Activated T-cell treated with anti-CD3 and anti-CD28 coated beads, Interleukin-2, amount 50 U/mL, for 72 hours (primary cell): ENCODE measurements at places on chromosomes 11 and 22. TPM values are rescaled to one million over a fixed set of nuclear protein-coding genes. Genes with fewer than 3 reads are reported as not detected.

DCDC1 gene
- total RNA-seq: not detected

TRPM5 gene
- total RNA-seq: 0.07 TPM

ANO3 gene
- total RNA-seq: not detected

RIC8A gene
- 118 TPM for total RNA-seq

ACTN3 gene
- total RNA-seq: not detected

- H3K4me1 ChIP-seq: peaks cover 10% of the 10 kb centered on the region
- peaks cover 32% of the 10 kb centered on the region for H3K27me3 ChIP-seq
- no peak for DNase-seq
- no peak overlapping the region for H3K4me3 ChIP-seq
- H3K36me3 ChIP-seq: no peaks in the 10 kb centered on the region
Observed at GRCh38 chr22:41564563-41564962, 3.8 kb downstream of the CSDC2 start.

GRCh38 chr22:49748514-49748913, 79.2 kb downstream of the BRD1 start:
- no peaks in the 10 kb centered on the region for H3K4me1 ChIP-seq
- peaks cover 16% of the 10 kb centered on the region for H3K36me3 ChIP-seq
- H3K27ac ChIP-seq: no peak overlapping the region
- H3K4me3 ChIP-seq: no peak overlapping the region
- no peaks in the 10 kb centered on the region for H3K27me3 ChIP-seq

DNA sequence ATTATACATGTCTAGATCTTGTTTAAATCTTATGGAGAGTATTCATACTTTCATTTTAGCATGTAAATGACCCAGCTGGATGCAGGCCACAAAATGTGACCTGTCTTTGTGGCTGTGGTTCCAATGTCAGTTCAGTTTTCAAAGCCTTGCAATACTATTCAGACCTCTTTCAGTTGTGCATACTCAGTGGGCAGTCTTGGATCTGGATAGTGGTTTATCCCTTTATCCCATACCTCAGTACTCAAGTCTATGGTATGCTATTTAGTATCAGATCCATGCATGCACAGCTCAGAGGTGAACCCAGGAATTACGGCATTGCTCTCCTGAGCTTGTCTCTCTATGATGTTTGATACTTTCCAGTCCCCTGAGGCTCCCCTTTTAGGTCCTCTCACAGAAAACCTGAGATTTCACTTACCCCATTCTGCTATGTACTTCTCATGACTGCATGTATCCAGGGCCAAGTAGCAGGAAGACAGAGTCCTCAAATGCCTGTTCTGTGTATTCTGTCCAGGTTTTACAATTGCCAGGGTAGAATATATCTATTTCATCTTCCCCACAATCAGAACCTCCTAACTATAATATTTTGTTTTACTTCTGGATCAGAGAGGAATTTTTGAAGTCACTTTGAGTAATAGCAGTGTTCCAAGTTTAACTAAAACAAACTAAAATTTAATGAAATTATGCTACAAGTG, 6.9 kb upstream of the P4HA3 start:
- DNase-seq: no peak
- H3K4me3 ChIP-seq: no peak overlapping the region
- H3K27ac ChIP-seq: no peak overlapping the region
- peaks cover 13% of the 10 kb centered on the region for H3K36me3 ChIP-seq

GRCh38 chr11:58958500-58958899, 19.2 kb downstream of the GLYATL1 start:
- DNase-seq: peak; percentile 53
- peaks cover 19% of the 10 kb centered on the region for H3K27me3 ChIP-seq
- no peak overlapping the region for H3K4me3 ChIP-seq

DNA sequence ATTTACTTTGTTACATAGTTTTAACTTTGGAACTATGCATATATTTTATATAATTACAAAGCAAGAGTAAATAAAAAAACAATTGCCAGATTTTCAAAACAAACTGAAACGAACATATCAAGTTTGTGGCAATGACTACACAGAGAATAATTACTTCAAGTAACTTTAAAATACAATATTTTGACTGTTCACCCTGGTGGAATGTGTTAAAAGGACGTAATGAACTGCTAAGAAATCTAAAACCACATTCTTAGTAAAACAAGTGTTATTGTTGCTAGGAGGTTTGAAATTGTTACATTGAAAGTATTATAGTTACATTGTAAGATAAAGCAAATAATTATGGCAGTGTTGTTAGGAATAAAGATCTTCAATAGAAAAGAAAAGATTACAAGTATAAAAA, 71.4 kb downstream of the SFI1 start:
- H3K4me3 ChIP-seq: no peak overlapping the region
- peaks cover 17% of the 10 kb centered on the region for H3K4me1 ChIP-seq
- H3K36me3 ChIP-seq: peaks cover 6% of the 10 kb centered on the region

DNA sequence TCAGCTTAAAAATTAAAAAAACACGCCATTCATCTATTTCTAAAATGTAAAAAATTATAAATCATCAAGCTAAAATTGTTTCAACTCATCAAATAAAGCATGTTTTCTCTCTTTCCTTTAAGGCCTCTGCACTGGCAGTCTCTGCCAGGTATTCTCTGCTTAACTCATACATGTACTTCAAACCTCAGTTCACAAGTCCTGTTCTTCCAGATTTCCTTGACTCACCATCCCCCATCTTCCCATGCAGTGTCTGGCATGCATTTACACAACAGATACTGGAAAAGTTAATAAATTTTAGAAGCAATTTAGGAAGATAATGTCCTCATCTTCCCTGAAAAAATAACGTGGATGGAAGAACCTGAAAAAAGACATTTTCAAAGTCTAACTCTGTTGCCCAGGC, 32.5 kb downstream of the CSTF3 start:
- H3K4me3 ChIP-seq: no peak overlapping the region
- no peak for DNase-seq
- no peak overlapping the region for H3K27ac ChIP-seq

DNA sequence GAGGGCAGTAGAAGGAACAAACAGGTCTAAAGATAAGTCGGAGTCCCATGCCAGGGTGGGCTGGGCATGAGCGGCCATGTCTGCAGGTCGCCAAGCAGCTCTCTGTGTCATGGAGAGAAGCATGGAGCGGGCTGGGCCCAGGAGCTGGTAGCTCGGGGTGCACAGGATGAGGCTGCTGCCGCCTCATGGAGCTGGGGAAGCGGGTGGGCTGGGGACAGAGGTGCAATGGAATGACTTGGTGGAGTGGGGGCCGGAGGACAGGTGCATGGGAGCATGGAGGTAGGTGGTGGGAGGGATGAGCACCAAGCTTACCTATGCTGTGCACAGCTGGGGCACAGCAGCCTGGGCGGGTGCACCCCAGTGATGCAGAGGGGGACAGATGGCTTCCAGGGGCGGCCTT, 3.6 kb downstream of the NRXN2 start:
- DNase-seq: no peak
- peaks cover 64% of the 10 kb centered on the region for H3K27me3 ChIP-seq
- no peak overlapping the region for H3K4me3 ChIP-seq
- no peaks in the 10 kb centered on the region for H3K36me3 ChIP-seq

GRCh38 chr11:101127699-101128570, 1.7 kb downstream of the PGR start:
- H3K36me3 ChIP-seq: peaks cover 1% of the 10 kb centered on the region
- H3K4me1 ChIP-seq: peaks cover 7% of the 10 kb centered on the region
- no peak overlapping the region for H3K27ac ChIP-seq

DNA sequence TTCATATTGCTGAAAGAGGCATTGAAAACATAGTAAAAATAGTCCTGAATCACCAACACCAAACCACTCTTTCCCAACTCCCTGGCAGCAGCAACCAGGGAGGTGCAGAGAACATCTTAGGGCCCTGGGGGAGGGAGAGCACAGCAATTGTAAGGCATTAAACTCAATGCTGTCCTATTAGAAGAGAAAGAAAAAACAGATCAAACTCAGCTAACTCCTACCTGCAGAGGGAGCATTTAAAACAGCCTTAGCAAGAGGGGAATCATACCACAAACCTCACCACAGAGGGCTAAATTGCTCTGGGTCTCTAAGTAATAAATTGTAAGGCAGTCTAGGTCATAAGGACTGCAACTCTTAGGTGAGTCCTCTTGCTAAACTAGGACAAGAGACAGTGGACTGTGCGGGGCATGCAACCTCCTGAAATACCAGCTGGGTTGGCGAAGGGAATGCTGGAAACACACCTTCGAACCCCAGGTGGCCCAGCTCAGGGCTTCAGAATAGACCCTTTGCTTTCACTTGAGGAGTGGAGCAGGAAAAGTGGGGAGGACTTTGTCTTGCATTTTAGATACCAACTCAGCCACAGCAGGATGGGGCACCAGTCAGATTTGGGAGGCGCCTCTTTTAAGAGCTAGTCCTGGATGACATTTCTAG, 697.1 kb upstream of the FAT3 start:
- H3K4me3 ChIP-seq: no peak overlapping the region
- no peak overlapping the region for H3K27ac ChIP-seq
- no peaks in the 10 kb centered on the region for H3K36me3 ChIP-seq
- DNase-seq: no peak
- no peaks in the 10 kb centered on the region for H3K27me3 ChIP-seq

DNA sequence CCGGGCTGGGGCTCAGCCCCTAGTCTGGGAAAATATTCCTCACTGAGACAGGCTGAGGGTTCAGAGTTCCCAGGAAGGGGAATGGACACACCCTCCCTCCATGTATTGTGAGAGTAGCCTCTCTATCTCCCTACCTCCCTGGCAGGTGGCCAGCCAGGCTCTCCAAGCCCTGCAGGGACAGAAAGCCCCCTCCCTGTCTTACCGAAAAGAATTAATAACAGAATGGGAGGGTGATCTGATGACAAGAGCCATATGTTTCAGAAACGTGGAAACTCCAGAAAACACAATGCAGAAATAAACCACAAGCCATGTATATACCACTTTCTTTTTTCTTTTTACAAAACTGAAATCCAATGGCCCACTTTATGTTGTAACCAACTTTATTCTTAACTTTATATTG, 140.0 kb downstream of the CHST1 start:
- no peak for DNase-seq
- H3K27me3 ChIP-seq: no peaks in the 10 kb centered on the region
- H3K27ac ChIP-seq: no peak overlapping the region
- peaks cover 10% of the 10 kb centered on the region for H3K4me1 ChIP-seq
- H3K4me3 ChIP-seq: no peak overlapping the region

- H3K4me3 ChIP-seq: peak overlapping the region; percentile 76
- no peak for DNase-seq
Observed at GRCh38 chr22:20957683-20958431, 9.2 kb upstream of the AIFM3 start.

GRCh38 chr11:76152086-76152681, 54.1 kb downstream of the WNT11 start:
- peaks cover 23% of the 10 kb centered on the region for H3K27me3 ChIP-seq
- DNase-seq: peak; percentile 92
- peaks cover 25% of the 10 kb centered on the region for H3K4me1 ChIP-seq
- H3K27ac ChIP-seq: peak overlapping the region; percentile 26

- H3K4me1 ChIP-seq: peaks cover 4% of the 10 kb centered on the region
- H3K36me3 ChIP-seq: no peaks in the 10 kb centered on the region
- H3K27me3 ChIP-seq: peaks cover 30% of the 10 kb centered on the region
- DNase-seq: no peak
Observed at GRCh38 chr11:125258291-125259032, 93.9 kb downstream of the PKNOX2 start.

DNA sequence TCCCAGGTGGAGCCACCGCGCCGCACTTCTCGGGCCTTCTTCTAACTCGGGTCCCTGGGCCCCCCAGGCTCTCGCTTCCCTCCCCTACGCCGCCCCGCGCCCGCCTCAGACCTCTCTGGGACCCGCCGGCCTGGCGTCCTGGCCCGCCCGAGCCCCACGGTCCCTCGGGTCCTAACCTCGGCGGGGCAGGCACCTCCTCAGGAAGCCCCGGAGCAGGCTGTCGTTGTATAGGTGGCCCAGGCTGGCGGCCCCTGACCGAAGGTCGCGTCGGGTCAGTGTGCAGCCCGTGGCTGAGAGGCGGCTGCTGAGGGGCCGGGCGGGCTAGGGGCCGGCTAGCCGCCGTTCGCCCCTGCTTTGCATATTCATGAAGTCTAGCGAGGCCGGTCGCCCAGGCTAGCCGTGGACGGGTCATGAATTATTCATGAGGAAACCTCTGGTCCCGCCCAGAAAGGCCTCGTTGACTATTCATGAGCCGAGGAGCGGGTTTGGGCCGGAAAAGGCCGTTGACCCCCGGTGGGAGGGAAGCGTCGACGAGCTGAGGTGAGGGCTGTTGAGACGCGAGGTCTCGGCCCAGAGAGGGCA, at the start of gene HORMAD2:
TSS of gene HORMAD2 (plus strand) at position 513 of the 582 bp plus-strand sequence. CDS start 13,489 bp downstream, outside the sequence.
- H3K4me1 ChIP-seq: peaks cover 26% of the 10 kb centered on the region
- H3K36me3 ChIP-seq: no peaks in the 10 kb centered on the region
- H3K27me3 ChIP-seq: peaks cover 13% of the 10 kb centered on the region
- H3K27ac ChIP-seq: no peak within 1 kb of the TSS
- DNase-seq: no peak
- no peak within 1 kb of the TSS for H3K4me3 ChIP-seq

DNA sequence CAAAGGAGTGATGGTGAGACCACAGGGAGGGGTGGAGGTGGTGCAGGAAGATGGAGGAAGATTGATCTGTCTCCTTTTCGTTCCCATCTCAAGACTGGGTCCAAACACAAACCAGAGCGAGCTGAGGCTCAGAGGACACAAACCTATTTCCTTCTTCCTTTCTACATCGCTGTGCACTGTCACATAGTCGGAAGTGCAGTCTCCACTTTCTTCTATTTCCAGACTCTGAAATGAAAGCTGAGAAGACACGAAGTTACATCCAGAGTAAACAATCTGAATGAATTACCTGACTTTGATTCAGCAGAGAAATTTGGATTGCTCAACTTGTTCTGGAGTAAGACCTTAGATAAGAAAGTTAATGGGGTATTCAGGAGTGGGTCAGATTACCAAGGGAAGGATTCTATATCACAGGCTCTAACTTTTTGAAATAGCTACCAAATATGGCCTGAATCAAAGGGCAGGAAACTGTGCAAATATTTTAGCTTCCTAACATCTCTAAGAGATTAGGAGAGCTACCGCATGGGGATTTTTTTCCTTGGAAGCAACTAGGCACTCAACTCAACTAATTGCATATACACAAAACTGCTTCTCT, 14.4 kb downstream of the OVCH2 start:
- H3K4me1 ChIP-seq: peaks cover 18% of the 10 kb centered on the region
- DNase-seq: no peak
- H3K27ac ChIP-seq: no peak overlapping the region
- H3K27me3 ChIP-seq: peaks cover 38% of the 10 kb centered on the region

GRCh38 chr11:130804306-130805076, 111.8 kb downstream of the SNX19 start:
- H3K27ac ChIP-seq: no peak overlapping the region
- H3K27me3 ChIP-seq: peaks cover 7% of the 10 kb centered on the region
- no peaks in the 10 kb centered on the region for H3K36me3 ChIP-seq

DNA sequence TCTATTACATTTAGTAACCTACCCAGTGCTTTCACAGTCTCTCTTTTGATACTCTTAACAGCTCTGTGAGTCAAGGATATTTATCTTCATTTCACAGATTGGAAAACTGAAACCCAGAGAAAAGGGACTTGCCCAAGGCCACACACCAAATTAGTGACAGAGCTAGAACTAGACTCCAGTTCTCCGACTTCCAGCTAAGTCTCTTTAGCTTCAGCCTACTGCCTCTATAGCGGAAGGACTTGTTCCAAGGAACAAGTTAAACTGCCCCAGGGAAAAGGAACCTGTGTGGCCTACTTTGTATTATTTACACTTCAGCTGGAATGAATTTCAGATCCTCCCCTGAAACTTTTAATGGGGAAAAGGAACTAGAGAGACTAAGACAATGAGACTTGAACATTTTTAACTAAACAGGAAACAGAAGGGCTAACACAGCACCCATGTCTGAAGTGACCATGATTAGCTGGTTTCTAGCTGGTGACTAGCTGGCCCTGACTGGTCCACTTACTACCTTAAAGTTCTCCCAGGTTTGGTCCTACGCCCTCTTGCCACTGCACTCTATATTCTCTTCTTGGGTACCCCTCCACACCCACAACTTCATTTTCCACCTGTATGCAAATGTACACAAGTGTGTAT, 1.3 kb downstream of the LRRC51 start:
- no peaks in the 10 kb centered on the region for H3K27me3 ChIP-seq
- H3K4me3 ChIP-seq: peak overlapping the region; percentile 99
- peaks cover 3% of the 10 kb centered on the region for H3K36me3 ChIP-seq
